ENCODE measurements at places on chromosomes 11 and 22.

GRCh38 chr22:28075358-28075981 lies 156.4 kb upstream of the PITPNB start:
- DNase-seq, result no peak

DNA sequence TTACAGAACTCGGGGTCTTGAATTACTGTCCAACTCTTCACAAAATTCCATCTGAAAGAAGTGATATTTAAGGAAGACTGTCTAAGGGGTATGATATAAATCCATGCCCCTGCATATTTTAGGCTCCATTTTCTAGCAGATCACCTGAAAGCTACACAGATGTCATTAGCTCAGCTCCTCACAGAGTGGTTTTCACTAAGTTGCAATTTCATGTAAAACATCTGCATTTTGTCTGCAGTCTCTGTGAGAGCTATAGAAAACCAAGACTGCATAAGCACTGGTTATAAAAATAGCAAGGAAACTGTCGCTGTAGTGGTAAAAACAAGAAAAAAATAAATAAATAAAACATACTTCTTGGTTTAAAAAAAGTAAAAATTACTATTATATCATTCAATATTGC lies 103.4 kb downstream of the RPL27A start:
- DNase-seq, result no peak

DNA sequence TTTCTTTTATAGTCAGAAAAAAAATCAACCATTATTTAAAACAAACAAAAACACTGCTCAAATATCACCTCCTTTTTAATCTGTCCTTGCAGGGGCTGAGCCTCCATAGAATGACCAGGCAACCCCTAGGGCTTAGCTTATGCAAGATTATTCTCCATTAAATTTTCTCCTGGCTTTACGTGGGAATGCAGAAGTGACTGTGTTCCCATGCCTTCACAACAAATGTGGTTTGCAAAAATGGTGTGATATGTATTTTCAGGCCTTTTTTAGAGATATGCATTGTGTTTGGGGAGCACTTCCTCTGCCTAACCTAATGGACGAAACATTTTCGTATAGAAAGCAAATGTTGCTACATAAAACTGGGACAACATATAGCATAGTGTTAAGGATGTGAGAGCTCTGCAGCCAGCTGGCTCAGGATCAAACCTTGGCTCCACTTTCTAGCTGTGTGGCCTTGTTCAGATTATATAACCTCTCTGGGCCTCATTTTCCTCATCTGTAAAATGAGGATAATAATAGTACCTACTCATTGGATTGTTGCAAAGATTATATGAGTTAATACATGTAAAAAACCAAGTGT lies 82.6 kb downstream of the PARVA start:
- no peak for DNase-seq

DNA sequence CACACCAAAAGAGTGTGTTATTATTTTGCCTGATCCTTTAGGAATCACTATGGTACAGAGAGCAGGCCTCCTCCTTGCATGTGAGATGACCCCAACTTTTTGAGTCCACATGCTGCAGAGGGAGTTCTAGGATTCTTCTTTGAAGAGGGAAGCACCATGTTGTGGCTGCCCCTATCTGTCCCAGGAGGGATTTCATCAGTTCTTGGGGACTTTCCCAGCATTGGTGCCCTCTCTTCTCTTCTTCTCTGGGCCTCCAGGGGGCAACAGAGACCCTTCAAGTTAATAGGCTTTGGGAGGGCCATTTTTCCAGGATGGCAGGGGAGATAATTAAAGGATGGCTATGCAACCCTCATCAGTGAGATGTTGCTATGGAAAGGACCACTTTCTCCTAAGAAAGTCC lies 3.6 kb downstream of the MMP1 start:
- DNase-seq, result peak; percentile 4

- DNase-seq, result no peak
Observed at GRCh38 chr22:50140615-50141014, 29.9 kb upstream of the PANX2 start.

DNA sequence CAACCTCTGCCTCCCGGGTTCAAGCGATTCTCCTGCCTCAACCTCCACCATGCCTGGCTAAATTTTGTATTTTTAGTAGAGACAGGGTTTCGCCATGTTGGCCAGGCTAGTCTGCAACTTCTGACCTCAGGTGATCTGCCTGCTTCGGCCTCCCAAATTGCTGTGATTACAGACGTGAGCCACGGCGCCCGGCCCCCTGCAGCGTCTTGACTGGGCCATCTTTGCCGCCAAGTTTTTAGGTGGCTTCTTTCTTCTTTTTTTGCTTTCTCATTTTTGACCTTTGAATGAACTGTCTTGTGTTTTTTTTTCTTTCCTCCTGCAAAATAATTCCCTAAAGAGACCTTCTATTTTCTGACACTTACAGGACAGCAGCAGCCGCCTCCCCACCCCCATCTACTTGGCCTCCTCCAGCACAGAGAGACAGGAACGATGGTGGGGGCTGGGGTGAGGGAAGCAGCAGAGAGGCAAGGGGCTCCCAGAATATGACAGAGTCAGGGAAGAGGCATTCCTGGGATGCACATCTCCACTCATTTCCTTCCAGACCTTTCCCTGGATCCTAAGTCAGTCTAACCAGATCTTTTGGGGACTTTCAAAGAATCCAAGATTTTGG lies 92.6 kb upstream of the ALX4 start:
- no peak for DNase-seq

GRCh38 chr11:44267006-44267749 lies 42.8 kb downstream of the ALX4 start:
- DNase-seq, result no peak

DNA sequence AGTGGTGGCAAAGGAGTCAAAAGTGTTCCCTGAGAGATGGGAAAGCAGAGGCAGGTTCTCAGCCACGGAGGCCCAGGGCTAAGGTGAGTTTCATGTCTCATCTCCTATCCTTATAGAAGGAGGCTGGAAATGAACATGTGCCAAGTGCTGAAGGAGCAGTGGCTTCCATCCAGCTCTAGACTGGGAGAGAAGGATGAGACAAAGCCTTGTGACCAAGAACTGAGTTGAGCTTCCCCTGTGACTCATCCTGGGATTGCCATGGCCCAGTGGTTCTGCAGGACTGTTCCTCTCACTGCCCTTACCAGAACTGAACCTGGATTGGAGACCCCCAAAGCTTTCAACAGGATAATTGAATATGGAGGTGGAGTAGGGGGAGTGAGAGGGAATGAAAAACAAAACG lies 16.7 kb upstream of the OR9Q1 start:
- DNase-seq, result no peak

DNA sequence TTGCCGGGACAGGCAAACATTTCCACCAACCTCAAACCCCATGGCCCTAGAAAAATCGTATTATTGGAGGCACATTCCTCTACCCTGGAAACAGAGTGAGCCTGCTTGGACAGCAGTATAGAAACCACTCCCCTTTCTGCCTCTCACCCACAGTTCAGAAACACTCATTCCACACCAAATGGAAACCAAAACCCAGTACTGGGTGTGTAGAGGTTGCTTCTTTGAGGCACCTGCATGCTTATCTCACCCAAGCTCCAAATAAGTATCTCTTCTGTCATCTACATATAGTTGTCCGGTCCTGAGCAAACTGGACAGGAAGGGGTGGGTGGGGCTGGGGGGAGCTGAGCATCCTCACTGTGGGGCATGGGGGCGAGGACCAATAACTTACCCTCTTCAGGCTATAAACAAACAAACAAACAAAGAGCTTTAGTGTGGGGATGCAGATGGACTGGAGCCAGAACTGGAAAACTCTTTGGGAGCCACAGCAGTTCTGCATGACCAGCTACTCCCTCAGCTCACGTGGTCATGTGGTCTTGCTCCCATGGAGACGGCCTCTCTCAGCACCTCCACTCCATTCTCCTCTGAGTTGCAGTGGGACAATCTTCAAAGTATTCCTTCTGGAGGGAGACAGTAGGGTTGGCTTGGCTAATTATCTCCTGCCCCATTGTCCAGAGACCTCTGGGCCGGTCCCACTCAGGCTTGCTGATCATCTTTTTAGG lies 1.0 kb upstream of the PLAAT2 start:
- no peak for DNase-seq

GRCh38 chr11:134466610-134467567 lies 54.8 kb upstream of the B3GAT1 start:
- no peak for DNase-seq

DNA sequence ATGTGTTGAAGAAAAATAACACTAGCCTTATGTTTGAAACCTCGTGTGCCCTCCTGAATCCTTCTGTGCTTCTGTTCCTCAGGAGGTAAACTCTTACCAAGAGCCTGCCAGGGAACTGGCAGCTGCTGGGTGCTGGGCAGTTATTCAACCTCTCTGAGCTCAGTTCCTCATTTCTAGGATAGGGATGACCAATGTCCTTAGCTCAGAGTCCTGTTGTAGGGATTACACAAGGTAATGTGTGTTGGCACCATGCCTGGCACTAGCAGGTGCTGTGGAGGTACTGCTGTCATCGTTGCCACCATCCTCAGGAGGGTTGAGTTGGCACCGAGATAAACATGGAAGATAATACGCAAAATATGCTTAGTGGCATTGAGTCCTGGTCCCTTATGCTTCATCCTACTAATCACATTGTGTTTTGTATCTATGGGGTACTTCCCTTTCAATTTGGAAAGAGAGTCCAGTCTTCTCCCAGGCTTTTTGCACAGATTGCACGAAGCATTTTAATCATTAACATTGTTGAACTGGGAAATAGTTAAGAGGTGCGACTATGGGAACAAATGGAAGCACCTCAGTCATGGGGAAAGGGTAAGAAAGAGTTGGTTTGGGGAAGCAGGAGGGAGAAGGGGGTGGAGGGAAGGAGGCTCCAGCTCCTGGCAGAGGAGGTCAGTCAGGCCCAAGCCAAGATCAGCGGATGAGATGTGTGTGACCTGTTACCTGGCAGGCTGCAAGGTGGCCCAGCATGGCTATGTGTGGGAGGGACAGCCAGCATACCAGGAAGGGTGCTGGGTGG lies 56.7 kb downstream of the CABIN1 start:
- no peak for DNase-seq

DNA sequence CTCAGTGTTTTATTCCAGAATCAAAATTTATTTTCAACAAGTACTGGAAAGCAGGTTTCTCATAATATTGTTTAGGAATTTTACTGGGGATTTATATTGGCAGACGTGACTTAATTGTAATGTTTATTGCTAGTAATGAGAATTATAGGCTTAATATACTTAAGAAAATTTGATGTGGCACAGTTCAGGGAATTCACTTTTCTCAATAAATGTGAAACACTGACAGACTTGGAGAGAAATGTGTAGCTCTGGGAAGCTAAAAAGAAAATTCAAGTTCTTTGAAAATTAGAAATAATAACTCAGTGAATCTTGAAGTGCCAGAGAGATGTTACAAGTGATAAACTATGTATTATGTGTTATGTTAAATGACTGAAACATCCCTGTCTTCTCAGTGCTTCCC lies at the start of gene OR51F2:
Gene OR51F2 (plus strand): TSS at position 301 of the 400 bp plus-strand sequence. CDS start 101 bp downstream, outside the sequence.
- DNase-seq, result no peak

- DNase-seq, result no peak
Observed at GRCh38 chr22:44545773-44546172, 47.7 kb upstream of the RTL6 start.

GRCh38 chr22:31488988-31489617 lies 539 bp downstream of the EIF4ENIF1 start:
- DNase-seq, result peak; percentile 23

DNA sequence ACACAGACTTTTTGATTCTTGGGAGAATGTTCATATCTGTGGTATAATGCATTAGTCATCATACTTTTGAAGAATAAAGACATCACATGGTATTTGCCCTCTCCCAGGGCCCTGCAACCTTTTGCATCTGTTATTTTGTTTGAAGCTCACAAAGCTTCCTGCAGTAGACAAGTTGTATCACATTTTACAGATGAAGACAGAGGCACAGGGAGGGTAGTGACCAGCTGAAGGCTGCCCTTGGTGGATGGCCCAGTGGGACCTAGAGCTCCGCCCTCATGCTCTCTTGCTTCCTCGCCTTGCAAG lies 66.4 kb downstream of the UBASH3B start:
- DNase-seq, result no peak

GRCh38 chr22:44363980-44364750 lies 51.4 kb upstream of the SHISAL1 start:
- no peak for DNase-seq

GRCh38 chr22:43187171-43188099 lies 501 bp upstream of the TTLL12 start:
- DNase-seq, result peak; percentile 95

DNA sequence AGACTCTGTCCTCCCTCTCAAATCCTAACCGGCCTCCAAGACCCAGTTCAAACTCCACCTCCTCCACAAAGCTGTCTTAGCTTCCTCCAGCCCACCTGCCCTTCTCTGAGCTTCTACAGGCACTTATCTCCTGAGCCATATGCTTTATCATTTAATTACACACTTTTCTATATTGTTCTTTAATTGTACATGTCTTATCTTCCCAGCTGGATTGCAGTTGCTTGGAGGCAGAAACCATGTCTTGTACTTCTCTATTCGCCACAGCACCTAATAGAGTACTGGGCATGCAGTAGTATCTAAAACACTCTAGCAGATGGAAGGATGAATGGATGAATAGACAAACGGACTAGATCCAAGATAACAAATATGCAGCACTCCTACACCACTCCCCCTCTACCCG lies 11.3 kb downstream of the TRIM29 start:
- DNase-seq, result no peak

DNA sequence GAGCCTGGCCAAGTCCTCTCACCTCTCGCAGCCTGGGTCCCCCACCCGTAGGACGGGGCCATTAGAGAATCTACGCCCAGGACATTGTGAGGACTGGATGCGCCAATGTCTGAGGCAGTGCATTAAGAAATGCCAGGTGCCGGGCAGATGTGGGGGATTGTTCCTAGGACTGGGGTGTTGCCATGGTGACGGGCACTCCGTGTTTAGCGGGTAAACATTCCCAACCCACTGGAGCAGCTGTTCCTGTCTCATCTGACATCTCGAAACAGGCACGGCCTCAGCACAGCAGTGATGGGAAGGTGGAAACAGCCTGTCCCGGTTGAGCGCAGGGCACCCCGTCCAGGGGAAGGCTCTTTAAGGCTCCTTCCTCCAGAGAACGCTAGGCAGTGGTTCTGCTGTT lies 99.6 kb upstream of the RTL6 start:
- DNase-seq, result no peak

DNA sequence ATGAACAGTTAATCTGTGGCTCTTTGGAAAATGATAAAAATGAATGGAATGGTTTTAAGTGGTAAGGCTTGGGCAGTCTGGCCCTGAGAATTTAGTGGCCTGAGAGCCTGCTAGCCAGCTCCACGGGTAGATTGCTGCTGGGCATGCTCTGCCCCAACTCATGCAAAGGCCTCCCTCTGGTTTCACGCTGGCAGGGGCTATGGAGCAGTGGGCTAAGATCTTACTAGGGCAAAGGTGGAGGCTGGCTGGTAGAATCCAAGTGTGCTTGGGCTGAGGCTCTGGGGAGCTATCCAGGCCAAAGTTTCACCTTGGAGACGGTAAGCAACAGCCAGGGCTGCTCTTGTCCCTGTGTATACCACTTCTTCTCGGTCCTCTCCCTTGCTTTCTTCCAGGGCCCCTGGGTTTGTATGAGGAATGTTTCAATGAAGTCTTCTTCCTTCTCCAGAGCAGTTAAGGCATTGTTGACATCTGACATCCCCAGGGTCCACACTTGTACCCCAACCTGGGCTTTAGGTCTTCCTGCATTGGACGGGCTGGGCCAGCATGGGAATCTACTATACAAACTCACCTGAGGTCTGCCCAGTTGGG lies 27.4 kb downstream of the UBE2L3 start:
- no peak for DNase-seq

- DNase-seq, result no peak
Observed at GRCh38 chr11:38159038-38159437, 1561.0 kb upstream of the RAG2 start.
